ENCODE measurements at places on chromosomes 2 and 18.

DNA sequence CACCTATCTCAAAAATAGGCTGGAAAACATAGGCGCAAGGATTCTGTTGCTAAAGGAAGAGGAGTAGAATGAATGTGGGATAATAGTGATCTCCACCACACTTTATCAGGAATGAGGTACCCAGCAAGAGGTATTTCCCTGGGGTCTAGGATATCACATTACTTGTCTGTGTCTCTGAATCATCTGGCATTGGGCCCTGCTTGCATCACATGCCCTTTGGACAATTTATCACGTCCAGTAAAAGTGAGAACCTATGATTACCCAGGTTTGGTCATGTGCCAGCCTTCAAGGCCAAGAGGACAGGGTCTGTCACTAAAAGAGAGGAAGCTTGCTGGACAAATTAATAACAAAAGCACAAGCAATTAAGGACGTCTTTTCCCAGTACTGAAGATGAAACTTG lies 11.4 kb upstream of the TRAPPC8 start:
- DNase-seq = no peak

DNA sequence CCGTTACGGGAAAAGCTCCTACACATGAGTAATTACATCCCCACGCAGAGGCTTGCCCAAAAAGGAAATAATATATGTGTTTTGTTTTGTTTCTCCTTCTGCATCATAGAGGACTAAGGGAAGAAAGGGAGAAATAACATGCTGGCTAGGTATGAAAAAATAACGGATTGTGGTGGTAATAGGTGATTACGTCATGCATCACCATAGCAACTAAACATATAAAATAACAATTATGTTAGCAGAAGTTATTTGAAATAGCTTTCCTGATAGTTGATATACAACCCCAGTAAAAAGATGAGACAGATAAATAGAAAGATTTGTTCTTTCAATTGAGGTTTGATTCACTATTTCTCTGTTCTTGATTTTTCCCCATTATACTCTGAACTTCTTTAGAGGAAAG lies 518.0 kb downstream of the ZNF516 start:
- no peak for DNase-seq

- DNase-seq = no peak
Observed at GRCh38 chr18:53883771-53884170, 340.7 kb downstream of the MBD2 start.

GRCh38 chr2:73172963-73173362 lies 29.4 kb upstream of the NOTO start:
- DNase-seq = no peak

DNA sequence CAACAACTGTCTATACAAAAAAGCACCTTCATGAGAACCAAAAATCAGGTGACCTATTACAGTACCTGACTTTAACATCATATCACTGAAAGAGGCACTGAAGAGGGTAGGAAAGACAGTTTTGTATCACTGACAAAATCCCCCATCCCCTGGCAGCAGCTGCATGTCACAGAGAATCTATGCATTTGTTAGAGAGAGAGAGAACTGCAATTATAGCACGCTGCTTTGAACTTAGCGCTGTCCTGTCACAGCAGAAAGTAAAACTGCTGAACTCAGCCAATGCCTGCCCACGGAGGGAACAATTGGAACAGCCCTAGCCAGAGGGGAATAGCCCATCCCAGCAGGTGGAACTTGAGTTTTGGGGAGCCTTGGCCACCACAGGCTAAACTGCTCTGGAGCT lies 75.1 kb upstream of the NOL4 start:
- no peak for DNase-seq

DNA sequence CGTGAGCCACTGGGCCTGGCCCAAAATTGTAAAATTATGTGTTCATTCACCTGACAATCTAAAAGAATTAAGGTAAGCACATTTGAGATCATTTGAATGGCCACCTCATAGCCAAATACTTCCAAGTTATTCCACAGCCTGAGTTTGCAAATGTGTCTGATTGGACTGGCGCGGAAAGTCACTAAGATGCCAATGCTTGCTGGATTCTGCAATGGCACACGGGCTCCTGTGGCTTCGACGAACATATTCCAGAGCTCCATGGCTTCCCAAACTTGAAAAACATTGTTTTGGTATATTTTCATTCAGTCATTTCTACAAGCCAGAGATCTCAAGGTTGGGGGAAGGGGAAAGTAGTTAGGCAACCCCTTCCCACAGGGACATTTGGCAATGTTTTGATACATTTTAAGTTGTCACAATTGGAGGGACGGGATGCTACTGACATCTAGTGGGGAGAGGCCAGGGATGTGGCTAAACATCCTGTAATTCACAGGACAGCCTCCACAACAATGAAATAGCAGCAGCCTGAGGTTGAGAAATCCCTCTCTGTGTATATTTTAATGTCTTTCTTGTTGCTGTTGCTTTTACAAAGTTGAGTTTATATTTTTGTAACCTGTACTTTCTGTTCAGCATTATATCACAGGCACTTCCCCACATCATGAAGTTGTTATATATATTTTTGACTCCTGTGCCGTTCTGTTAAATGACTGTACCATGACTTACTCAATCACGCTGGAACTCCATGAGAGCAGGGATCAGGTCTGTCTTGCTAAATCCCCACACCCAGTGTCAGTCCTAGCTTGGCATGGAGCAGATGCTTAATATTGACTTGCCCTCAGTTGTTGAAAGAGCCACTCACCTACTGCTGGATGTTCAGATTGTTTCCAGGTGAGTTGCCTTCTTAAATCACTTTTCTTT lies 56.9 kb downstream of the COL4A4 start:
- DNase-seq = no peak

GRCh38 chr2:197591339-197592072 lies 75.6 kb downstream of the MOB4 start:
- no peak for DNase-seq

- DNase-seq = no peak
Observed at GRCh38 chr2:134912361-134912760, 6.3 kb upstream of the CCNT2 start.

DNA sequence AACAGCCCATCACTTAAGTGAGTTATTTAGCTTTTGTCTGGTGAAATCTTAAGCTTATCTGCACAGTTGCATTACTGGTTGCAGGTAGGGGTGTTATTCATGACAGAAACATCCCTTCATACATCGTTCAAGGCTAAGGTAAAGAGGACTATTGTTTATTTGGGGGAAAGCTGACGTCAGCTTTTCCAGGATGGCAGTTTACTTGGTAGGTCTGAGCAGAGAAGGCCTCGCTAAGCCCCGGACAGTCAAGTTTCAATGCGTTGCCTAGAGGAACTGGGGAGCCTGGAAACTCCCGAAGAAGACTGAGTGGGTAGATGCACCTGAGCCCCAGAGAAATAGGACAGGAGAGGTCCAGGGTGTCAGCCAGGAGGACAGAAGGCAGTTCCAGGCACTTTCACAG lies 2.2 kb downstream of the RNU4ATAC start:
- no peak for DNase-seq

DNA sequence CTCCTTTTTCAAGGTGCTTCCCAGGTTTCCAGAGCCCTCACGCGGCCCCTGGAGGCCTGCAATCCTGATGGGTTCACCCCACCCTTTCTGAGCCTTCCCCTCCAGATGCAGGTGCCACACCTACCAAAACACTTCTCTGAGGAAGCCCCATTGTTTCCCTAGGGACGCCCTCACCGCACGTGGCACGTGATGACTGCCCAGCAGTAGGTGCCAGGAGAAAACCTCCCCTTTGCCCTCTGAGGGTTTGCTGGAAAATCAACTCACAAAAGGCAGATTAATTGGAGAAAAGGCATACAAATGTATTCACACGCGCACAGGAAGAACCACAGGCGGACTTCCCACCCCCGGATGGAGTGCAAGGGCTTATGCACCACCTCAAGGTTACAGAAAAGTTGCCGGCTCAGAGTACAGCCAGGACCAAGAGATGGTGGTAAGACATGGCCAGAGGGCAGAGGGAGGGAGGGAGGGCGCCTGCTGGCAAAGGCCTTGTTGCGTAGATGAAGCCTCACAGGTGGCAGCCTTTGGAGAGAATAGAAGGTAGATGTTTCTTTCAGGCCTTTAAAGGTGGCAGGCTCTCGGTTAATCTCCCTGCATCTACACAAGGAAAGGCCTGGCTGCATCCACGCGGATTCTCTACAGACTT lies 269.4 kb upstream of the RAB6C start:
- no peak for DNase-seq

DNA sequence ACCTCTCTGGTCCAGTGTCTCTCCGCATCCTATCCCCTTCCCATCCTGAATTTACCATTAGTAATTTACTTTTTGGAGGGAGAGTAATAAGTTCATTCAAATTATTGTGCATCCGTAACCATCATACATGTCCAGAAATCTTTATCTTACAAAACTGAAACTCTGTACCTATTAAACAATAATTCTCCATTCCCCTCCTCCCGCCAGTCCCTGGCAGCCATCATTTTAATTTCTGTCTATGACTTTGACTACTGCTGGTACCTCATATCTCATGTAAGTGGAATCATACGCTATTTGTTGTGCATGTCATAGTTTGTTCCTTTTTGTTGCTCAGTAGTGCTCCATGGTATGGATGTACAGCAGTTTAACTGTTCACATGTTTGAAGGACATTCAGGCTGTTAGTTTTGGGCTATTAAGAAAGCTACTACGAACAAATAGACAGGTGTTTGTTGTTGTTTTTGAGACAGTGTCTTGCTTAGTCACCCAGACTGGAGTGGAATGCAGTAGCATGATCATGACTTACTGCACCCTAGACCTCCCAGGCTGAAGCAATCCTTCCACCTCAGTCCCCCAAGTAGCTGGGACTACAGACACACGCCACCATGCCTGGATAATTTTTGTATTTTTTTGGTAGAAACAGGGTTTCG lies 2.0 kb downstream of the LIMS1 start:
- no peak for DNase-seq

GRCh38 chr2:85737481-85737880 lies 16.3 kb upstream of the ATOH8 start:
- no peak for DNase-seq

DNA sequence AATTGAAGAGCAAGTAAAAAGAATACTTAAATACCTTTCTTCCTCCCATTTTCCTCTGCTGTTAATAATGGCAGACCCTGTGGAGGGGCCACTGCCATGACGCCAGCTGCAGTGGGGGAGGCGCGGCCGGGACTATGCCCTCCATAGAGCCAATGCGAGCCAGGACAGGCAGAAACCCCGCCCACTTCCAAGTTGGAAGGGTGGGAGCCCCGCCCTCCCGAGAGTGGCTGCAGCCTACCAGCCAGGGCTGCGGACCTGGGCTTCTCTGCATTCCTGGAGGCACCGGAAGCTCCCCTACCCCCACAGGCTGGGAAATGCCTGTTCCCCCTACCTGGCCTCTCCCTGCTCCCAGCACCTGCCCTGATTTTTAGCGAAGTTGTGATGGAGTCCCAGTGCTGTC lies 439.4 kb upstream of the CDH19 start:
- DNase-seq = no peak

- DNase-seq = no peak
Observed at GRCh38 chr2:33321236-33321771, 155.1 kb upstream of the RASGRP3 start.

DNA sequence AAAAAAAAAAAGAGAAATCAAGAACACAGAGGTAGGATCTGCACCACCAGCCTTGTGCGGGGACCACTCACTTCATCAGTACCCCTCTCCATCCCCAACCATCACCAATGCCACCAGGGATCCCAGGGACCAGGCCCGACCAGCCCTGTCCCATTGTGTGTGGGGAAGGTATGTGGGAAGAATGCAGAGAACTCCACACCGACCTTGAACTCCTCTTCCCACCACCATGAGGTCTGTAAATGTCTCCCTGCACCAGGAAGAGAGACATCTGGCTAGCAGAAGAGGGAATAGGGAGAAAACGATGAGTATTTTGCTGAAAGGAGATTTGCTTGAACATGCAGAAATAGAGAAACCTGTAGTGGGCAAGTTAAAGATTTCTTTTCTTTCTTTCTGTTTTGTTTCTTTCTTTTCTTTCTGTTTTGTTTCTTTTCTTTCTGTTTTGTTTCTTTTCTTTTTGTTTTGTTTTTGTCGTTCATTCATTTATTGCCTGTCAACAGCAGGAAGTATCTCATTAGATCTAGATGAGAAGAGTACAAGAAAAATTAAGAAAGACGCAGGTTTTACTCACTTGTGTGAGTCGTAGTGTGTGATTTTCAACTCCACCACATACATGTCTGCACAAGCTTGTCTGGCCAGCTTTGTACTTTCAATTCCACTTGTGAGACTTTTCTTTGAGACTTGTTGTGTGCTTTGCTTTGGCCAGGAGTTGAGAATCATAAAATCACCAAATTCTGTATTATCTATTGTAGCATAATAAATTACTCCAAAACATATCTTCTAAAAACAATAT lies 179.8 kb upstream of the HAAO start:
- no peak for DNase-seq

DNA sequence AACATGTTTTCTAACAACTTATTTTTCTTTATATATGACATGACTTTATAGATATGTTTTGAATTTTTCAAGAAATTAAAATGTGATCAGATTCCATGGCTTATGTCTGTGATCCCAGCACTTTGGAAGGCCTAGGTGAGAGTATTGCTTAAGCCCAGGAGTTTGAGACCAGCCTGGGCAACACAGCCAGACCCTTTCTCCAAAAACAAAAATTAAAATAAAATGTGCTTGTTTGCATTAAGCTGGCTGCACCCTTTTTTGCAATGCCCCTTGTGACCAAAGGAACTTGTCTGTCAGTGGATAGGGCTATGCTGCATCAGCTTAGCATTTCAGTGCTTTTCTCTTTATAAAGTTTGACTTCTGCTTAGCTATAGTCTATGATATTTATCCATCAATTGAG lies 2.3 kb upstream of the INO80D start:
- no peak for DNase-seq

DNA sequence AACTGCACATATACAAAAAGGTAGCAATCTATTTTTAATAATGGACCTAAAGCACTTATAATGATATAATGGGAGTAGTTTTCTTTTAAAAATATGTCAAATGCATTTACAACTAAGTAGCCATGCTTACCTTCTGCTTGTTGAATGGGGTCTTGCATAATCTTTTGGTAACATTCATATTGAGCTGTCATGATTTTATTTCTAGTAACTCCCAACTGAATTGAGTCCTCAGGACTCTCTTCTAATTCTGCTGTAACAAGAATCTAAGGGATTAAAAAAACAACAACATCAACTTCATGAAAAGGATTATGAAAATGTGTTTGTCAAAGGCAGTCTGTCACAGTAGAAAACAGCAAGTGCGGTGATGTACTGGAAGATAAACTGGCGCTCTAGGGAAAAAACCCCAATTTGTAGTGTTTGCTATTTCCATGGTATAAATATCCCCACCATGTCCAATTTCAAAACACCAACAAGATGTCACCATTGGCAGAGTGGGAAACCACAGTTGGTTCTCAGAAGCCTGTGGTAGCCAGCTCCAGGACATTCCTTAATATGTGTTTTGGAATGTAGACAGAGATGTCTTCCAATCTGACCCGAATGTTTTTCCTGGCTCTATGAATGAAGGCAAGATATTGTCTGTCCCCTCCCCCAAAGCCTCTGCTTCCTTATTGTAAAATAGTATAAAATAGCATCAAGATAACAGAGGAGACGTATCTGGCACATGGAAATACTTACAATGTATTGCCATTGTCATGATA lies 64.8 kb downstream of the CALCRL start:
- no peak for DNase-seq

GRCh38 chr2:240431661-240432424 lies 3.6 kb upstream of the GPC1 start:
- no peak for DNase-seq

Data from stimulated activated CD8-positive, alpha-beta memory T cell treated with anti-CD3 and anti-CD28 coated beads, Interleukin-4, amount 100 ng/mL, for 4 hours (primary cell).